CD4-positive, alpha-beta T cell (primary cell): ENCODE measurements at places on chromosomes 16 and 17.

DNA sequence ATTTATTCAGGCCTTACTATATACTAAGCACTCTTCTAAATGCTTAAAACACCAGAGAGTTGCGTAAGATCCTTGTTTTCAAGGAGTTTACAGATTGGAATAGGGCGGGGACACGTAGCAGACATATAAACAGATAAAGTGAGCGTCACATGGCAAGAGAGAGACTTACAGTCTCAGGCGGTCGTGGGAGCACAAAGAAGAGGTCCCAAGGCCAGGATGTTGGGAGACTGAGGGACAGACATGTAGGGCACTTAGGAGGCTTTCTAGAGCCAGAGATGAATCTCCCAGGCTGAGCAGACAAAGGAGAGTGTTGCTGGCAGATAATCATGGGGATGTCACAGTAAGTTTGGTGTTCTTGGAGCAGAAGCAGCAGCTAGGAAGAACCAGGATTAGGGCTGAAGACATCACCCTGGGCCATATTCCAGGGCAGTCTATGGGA lies 119.1 kb upstream of the ANKFN1 start:
- DNase-seq = no peak

DNA sequence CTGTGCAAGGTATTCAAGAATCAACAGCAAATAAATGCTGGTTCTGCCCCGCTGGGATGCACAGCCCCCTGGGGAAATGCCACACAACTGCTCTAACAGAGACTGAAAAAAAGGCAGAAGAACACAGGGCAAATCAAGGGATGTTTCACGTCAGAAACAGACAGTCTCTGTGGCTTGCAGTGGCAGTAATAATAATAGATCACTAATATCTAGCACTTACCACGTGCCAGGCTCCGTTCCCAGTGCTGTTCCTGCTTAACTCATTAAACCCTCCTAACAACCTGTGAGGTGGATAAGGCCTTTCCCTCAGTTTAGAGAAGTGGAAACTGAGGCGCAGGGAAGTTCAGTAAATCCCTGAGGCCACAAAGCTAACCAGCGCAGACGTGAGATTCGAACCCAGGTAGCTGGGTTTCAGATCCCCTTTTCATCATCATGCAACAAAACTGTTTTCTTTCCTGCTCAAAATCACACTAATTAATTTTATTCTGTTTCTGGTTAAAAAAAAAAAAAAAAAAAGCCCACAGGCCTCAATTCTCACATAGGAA lies 36.7 kb downstream of the ARHGAP17 start:
- no peak for DNase-seq

DNA sequence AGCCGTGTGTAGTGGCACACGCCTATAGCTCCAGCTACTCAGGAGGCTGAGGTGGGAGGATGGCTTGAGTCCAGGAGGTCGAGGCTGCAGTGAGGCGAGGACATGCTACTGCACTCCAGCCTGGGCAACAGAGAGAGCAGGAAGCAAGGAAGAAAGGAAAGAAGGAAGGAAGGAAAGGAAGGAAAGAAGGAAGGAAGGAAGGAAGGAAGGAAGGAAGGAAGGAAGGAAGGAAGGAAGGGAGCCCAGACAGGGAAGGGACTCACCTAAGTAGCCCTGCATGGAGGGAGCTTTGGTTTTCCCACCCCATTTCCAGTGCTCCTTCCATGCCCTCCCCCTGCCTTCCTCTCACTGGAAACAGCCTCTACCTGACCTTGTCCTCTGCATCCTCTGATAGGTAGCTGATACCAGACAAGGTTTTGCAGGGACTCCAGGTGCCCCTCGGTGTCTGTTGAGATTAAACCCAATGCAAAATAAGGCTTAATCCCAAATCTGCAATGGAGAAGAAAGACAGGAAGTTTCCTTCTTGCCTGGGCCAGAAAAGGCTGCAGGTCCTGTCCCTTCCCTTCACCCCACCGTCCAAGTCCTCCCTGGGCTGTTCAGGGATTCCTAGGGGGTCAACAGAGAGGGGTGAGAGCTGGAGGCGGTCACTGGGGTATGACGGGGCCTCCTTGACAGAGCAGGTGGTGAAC lies 21.5 kb upstream of the CA4 start:
- DNase-seq = no peak

DNA sequence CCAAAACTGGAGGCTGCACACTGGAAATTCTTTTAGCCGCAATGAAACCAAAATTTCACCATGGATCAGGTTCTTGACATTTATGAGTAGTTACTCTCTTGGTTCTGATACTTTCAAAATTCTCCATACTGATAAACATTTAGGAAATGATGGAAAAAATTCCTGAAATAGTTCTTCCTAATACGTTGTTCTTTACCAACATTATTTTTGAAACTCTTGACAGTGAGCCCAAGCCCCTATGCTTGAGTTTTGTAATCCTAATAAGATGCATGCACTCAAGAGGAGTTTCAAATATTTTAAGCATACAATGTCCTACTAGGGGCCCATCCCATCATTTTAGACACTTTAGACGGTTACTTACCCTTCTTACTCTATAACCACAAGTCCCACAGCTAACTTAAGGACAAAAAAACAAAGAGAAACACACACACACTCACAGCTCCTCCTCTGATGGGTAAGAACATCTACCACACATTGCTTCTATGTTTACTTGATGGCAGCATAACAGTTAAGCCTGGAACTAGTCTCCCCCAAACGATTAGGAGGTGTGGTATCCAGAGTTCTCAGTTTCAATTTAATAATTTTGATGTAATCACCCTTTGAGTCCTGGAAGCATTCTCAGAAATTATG lies 3.7 kb downstream of the VEZF1 start:
- no peak for DNase-seq

GRCh38 chr16:53429221-53429943 lies 4.9 kb upstream of the RBL2 start:
- no peak for DNase-seq

DNA sequence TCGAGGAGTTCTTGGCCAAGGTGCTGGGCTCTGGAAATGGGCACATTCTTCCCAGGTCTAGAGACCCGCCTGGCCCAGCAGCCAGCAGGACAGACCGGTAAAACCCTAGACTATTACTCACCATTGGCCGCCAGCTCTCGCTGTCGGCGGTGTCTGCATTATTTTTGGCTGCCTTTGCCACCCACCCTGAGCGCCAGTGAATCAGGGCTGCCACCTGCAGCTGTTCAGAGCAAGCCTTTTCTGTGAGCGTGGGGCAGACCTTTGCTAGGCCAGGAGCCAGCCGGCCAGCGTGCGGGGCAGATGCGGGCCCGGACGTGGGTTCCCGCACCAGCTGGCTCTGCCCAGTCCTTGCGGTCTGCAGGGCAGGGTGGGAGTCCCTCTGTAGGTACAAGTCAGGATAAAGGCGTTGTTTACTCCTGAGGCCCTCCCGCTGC lies 15.8 kb upstream of the CLEC18A start:
- DNase-seq = no peak

DNA sequence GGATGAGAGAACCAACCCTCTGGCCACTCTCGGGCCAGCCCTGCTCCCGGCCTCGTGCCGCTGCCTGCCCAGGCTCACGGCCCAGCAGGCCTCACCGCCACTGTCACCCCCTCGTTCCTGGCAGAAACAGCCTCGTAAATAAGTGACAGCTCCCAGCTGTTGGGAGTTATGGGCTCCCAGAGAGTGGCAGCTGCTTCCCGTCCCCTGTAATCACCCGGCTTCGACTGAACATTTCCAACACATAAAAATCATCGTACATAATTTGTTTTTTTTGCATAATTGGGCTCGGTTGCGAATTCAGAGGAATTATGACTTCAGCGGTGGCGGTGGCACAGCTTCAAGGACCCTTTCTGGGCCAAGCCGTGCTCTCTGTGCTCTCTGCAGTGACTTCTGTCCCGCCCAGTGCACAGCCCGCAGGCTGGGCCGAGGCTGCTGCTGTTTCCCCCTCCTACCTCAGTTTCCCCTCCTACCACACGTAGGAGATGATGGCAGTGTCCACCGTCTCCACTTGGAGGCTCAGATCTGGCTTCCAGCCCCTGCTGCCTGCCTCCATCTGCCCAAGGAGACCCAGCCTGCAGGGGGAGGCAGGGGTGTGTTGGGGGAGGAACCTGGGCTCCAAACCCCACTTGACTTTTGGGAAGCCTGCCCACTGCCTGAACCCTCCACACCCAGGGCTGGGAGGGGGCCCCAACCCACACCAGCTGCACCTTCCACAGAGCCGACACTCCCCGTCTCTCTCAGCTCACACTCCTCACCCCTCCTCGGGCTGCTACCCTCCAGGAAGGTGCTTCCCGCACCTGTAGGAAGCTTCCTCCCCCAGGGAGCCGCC lies 84.9 kb downstream of the RTN4RL1 start:
- no peak for DNase-seq

DNA sequence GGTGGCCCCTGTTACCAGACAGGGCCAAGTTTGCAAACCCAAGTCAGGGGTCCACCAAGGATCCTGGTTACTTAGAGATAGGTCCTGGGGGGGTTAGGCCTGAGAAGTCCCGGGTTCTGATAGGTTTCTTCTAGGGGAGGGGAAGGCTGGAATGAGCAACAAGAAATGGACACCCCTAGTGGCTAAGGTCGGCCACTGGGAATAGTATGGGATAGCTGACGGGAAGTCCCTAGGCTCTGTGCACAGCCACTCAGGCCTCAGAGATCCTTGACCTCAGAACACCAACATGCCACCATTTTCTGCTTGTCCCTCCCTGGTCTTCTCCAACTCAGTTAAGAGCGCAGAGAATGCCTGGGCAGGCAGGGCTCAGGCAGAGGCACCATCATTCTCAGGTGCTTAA lies 13.4 kb downstream of the TK2 start:
- DNase-seq = no peak

GRCh38 chr16:31754998-31755615 lies 118.5 kb upstream of the ZNF267 start:
- DNase-seq = no peak

DNA sequence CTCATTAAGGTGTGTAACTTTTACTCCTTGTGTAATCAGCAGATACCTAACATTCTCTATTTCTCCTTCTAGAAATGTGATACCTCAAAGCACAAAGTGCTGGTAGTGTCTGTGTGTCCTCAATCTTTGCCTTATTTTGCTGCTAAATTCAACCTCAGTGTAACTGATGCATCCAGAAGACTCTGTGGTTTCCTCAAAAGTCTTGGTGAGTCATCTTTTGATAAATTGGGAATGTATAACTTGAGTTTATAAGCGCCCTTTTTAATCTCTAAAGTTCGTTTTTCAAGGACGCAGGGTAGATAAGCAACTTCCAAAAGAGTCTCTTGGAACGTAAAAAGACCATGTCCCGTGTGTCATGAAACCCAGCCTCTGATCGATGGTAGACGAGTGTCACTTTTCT lies 10.2 kb downstream of the NARF start:
- no peak for DNase-seq

DNA sequence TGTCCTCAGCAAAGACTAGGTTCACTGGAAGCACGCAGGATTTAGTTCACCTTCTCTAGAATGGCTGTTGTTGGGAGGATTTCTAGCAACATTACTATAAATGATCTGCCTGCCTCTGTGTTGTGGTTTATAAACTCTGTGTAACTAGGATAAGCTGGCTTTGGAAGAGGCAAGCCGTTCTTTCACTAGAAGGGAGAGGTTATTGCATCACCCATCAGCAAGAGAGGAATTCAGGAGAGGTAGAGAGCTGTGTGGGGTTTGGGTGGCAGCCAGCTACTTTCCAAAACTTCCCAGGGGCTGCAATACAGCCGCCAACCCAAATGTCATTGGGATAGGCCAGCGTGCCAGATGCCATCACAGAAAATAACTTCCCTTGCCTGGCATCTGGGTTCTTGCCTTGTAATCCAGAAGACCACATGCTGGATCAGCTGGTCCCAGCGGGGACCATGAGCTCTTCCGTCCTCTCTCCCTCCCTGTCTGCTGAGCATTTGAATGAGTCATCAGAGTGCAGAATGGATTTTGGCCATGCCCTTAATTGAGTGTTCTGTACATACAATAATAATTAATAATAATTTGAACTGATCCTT lies 95.7 kb upstream of the RBFOX1 start:
- DNase-seq = no peak

- DNase-seq = no peak
Measured at GRCh38 chr17:73017658-73018057, 74.8 kb downstream of the SLC39A11 start.

- no peak for DNase-seq
Measured at GRCh38 chr16:9457215-9457614, 365.8 kb downstream of the HAPSTR1 start.

DNA sequence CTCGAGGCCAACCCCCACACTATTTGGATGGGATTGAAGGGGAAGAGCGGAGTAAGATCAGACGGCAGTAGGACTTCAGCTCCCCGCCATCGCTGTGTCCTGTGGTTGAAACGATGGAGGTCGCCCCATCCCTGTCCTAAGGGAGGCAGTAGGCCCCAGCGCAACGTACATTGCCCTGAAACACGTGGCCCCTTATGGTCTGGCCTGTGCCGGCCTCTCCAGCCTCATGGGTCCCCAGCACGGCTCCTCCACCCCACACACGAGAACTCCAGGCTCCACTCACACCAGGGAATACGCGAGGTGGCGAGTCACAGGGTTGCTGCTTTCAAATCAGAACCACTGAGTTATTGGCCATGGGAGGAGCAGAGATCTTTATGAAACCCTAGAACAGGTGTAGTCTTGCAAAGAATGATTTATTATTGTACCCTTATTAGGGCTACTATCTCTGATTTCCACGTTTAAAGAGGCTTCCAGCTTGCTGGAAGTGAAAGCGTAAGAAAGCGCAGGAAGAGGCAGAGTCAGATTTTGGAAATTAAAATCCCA lies 669 bp upstream of the DCTPP1 start:
- DNase-seq = no peak

DNA sequence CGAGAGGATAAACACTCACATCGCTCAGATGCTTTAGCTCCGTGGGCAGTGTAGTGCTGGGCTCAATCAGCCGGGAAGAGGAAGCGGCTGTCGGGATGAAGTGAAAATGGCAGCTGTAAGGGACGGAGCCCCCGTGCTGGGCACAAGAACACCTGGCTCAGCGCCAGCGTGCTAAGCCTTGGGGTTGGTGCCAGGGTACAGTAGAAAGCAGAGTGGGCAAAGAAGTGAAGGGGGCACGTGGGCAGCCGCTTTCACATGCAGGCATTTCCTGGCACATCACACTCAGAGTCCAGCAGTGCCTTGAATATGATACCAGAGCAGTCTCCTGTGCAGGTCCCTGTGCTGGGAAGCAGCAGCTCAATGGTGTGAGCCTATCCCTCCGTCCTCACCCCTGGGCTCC lies 51.1 kb upstream of the FOXF1 start:
- no peak for DNase-seq

DNA sequence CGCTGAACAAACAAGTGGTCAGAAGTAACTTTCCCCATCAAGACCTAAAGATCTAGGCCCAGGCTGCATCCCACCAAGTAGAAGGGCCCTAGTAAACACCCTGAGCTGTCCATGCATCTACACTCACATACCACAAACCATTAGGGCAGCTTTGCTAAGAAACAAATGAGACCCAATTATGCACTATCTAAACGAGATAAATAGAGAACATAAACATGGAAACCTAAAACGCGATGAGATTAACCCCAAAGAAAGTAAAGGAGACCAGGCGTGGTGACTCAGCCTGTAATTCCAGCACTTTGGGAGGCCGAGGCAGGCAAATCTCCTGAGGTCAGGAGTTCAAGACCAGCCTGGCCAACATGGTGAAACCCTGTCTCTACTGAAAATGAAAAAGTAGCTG lies 5.8 kb downstream of the TXNDC11 start:
- DNase-seq = no peak
